ENCODE measurements at places on chromosomes 5 and 9.

- no peak for DNase-seq
Measured at GRCh38 chr5:135034236-135034962, 371 bp upstream of the PITX1 start.

GRCh38 chr5:144644317-144644716, 473.6 kb downstream of the KCTD16 start:
- no peak for DNase-seq

GRCh38 chr5:112529525-112529924, 110.4 kb upstream of the EPB41L4A start:
- no peak for DNase-seq

DNA sequence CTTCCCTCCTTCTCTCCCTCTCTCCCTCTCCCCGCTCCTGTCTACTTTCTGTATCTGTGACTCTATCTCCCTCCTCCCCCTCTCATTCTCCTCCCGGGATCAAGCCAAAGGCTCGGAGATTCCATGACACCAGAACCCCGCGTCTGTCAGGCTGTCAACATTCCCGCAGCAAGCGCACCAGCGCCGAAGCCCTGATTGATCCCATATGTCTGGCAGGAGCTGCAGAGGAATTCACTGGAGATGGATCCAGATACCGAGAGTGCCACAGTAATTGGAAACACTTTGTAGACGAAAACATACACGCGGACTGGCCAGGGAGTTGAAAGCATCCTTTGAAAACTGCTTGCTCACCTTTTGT, 300 bp upstream of the SVEP1 start:
- DNase-seq, result peak; percentile 63

DNA sequence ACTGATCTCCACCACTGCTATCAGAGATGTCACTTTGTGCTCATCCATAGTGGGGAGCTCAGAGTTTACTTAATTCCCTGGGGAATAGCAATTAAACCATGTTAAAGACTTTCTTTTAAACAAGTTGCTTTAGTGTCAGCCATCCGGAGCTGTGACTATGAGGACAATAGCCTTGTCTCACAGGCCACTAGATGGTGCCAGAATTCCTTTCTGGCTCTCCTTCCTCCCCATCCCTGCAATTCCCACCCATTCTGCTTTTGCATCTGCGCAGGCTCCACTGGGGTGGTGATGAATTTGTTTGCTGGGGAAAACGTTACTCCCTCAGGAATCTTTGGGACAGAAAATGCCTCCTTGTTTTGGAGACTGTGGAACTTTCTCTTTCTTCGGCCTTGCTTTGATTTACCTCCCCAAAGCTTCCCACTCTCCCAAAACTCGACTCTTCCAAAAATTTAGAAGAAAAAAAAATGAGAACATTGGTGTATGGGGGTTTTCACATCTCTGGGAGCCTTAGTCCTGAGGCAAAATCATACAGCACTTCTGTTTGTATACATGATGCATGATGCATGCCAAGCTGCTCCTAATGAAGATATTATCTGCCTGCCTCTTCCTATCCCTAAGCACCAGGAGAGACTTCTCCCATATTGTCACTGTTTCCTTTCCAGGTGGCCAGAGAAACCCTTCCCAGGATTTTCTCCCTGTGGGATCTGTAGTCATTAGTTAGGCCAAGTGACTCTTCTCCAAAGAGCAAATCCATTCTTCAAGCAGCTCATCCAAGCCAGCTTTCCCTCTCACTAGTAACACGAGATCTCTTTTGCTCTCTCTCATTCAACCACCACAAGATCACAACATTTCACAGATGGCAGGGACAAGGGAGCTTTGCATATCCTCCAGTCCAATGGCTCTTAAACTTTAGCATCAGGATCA, 466.1 kb downstream of the TLR4 start:
- DNase-seq, result peak; percentile 29

DNA sequence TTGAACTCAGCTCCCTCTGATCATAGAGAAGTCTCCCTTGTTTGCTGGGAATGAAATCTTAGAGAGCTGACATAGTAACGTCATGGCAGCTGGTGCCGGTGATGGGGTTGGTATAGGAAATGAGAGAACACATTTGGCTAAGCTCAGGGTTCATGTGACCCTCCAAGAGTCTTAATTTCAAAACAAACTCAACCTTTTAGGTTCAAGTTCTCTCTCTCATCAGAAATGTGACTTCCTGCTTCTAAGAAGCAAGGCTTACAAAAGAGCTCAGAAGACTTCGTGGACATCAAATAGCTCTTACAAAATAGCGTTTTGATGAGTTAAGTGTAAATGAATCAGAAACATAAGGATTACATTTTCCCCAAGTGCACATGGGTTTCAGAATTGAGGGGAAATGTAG, 97.3 kb downstream of the PAPPA start:
- no peak for DNase-seq

GRCh38 chr5:73459366-73459765, 10.8 kb upstream of the FOXD1 start:
- no peak for DNase-seq

DNA sequence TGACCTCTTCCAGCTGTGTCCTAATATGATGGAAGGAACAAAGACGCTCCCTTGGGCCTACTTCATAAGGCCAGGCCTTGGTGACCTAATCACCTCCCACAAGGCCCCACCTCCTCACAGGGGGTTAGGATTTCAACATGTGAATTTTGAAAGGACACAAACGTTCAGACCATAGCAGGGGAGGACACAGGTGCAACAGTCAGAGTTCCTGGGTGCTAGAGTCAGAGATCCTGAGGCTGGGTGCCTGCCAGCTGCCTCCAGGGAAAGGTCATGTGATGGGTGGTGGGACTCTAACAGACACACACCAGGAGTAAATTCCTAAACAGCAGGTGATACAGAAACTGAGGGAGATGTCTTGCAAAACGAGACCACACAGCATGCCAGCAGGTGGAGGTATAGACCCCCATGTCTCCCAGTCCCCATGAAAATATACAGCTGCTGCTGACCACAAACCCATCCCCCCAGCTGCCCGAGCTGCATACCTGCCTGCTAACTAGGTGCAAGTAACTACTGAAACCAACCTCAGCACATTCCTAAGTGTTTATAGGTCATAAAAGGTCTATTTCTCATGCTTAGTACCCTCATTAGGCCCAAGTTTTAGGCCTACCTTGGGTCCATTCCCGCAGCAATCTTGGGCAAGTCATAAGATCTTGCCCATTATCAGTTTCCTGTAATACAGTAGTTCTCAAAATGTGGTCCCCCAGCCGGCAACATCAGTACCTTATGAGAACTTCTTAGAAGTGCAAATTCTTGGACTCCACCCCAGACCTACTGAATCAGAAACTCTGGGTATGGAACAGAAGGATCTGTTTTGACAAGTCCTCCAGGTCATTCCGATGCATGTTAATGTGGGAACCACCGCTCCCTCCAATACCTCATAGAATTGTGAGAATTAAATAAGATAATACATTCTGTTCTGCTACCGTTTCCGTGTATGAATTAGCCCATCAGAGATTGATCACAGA, 245.3 kb downstream of the ENC1 start:
- peak; percentile 80 for DNase-seq
